ENCODE measurements at places on chromosomes 2 and 18.

DNA sequence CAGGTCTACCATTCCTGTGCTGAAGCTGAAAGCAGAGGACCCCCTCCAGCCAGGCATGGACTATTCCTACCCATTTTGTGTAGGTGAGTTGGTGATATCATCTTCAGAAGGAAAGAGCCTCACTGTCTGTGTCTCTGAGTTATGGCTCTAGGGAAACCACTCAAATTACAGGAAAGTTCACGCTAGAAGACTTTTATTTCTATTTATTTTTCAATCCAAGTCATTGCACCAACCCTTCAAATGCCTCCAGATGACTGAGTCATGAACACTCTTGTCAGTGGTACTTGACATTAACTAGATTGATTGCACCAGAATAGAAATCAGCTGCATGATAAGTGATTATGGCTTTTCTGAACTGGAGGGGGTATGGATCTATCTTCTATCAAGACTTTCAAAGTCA is 338.4 kb downstream of the MBD2 start:
- no peak for DNase-seq

- DNase-seq = no peak
These were observed 281.1 kb upstream of the TRIB2 start for GRCh38 chr2:12435430-12436222.

- no peak for DNase-seq
These were observed 891 bp upstream of the KHK start for GRCh38 chr2:27085673-27086089.

DNA sequence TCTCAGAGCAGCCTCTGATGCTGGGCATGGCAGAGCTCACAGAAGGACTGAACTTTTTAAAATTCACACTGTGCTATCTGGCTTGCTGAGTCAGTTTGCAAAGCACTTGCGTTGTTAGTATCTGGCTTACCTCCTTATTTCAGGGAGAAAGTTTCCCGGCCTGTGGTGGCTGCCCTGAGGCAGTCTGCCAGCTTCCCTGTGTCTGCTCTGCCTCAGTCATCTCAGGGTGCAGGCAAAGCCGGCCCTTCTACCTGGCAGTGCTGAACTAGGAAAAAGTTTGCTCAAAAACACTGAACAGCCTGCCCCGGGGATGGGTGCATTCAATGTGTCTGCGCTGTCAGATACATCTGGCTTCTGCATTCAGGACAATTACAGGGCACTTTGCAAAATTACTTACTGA is 90.2 kb upstream of the UXS1 start:
- no peak for DNase-seq

GRCh38 chr2:174577967-174578589 is 19.5 kb downstream of the WIPF1 start:
- DNase-seq = no peak

- no peak for DNase-seq
These were observed 128.5 kb upstream of the COL3A1 start for GRCh38 chr2:188845692-188846091.

GRCh38 chr2:223915071-223915470 is 30.1 kb downstream of the WDFY1 start:
- DNase-seq = no peak

- no peak for DNase-seq
These were observed 31.8 kb upstream of the VIT start for GRCh38 chr2:36664696-36665076.

- DNase-seq = no peak
These were observed 37.5 kb upstream of the SLC38A11 start for GRCh38 chr2:164992818-164993217.

DNA sequence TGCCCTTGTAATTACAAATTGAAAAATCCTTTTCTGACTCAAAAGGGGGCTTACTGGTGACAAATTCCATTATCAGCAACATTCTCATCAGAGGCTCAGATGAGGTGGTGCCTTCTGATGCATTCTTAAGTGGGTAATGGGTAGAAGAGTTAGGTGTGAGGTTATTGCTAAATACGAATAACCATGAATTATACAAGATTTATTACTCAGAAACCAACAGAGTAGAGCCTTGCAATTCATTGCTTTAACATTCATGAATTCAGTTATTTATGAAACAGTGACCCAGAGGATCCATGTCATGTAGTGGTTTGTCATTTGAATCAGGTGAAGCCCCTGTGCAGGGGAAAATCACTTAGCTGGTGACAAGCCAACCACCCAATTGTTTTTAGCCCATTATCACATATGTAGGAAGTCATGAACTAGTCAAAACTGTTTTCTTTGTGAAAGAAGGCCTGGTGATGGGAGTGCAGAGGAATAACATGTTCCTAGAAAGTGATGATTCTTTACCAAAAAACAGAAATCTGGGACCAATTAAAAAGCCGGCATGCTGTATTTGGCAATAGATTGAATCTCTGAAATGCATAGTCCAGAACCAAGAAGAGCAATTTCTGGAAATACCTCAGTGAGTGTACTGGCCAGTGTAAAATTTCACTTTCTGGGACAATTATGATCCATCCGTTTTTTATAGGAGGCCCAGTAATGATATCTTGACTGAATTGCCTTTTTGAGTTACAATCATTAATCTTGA is 70.2 kb downstream of the CRIM1 start:
- no peak for DNase-seq

DNA sequence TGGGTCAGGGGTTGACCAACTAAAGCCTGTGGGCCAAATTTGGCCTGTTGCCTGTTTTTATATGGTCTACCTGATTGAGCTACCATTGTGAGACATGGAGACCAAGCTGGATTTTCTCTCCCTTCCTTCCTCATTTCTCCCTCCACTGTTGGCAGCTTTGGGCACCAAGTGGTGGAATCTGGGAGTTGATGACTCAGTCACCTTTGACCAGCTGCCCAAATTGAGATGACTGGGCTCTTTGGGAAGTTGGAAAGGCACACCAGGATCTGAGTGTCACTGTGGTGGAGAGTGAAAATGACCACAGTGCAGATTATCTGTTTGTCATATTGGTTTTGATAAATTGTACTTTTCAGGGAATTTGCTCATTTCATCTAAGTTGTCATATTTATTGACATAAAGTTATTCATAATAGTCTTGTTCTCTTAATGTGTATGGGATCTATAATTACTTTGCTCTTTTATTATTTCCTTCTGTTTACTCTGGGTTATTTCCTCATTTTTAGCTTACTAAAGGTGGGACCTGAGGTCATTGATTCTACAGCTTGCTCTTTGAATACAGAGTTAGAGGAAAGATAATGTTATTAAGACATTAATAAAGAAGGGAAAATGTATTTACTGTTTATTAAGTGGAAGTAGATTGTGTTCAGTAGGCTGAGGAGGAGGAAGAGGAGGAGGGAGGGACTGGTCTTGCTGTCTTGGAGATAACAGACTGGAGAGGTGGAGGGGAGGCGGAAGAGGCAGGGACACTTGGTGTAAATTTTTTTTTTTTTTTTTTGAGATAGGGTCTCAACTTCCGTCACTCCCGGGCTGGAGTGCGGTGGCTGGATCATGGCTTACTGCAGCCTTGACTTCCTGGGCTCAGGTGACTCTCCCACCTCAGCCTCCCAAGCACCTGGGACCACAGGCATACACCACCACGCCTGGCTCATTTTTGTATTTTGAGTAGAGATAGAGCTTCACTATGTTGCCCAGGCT is 31.8 kb downstream of the AGFG1 start:
- no peak for DNase-seq

- no peak for DNase-seq
These were observed 20.0 kb upstream of the LANCL1 start for GRCh38 chr2:210496512-210496911.

GRCh38 chr2:182897137-182897536 is 30.7 kb upstream of the FRZB start:
- no peak for DNase-seq

- DNase-seq = no peak
These were observed 133.6 kb downstream of the MBD2 start for GRCh38 chr18:54090856-54091255.

DNA sequence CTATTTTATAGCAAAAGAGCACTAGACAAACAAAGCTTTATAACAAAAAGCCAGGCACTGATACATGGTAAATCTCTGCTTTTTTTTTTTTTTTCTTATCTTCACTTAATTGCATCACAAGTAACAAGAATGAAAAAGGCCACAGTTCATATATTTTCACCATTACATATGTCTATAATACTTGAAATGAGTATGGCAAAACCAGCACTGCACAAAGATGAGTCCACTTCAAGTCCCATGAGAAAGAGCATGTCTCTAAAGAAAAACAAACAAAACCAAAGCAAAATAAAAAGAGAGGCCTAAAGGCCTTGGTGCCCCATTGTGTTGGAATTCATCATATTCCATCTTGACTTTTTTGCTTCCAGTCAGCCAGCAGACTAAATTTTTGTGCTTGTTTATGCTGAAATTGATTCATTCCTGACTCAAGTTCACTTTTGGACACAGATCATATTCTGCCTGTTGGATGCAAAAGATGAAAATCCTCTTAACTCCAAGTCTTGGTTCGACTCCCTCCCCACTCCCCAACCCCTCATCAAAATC is 264.9 kb upstream of the CCDC68 start:
- DNase-seq = no peak

- DNase-seq = no peak
These were observed 54.6 kb upstream of the COBLL1 start for GRCh38 chr2:164896226-164896625.

DNA sequence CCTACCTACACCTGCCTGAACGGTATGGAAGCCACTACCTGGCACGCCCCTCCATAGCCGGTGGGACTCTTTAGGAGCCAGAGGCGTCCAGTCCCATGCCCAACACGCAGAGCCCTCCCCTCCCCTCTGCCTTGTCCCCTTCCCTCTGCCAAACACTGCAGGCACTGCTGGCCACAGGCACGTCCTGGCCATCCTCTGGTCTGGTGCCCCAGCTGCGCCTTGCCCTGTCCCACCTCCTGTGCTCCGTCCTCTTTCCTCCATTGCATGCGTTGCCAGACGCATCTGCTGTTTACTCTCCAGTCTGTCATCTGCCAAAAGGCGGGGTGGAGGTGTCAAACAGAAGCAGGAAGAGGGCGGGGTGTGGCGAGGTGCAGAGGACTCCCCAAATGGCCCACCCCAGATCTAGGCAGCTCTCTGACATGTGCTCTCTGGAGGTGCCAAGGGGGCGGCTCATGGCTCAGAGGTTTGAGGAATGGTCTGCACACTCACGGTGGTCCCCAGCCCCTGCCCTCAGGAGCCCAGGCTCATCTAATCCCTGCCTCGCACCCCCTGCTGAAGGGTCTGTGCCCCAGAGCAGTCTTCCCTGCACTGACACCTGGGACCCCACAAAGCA is 45.1 kb downstream of the HS6ST1 start:
- DNase-seq = peak; percentile 8

- DNase-seq = no peak
These were observed at the start of gene SOX11 for GRCh38 chr2:5691985-5692529. TSS of gene SOX11 (plus strand) at chr2:5692384. CDS start at chr2:5692722, 338 bp downstream.

DNA sequence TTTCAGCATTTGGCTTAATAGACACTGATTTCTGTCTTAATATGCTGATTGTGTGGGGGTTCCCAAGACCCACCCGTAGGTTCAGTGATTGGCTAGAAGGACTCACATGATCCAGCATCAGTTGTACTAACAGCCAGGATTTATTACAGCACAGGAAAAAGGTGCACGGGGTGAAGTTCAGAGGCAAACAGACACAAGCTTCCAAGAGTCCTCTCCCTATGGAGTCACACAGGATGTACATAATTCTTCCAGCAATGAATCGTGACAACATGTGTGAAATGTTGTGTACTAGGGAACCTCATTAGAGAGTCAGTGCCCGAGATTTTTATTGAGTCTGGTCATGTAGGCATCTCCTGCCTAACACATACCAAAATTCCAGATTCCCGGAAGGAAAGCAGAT is 52.8 kb downstream of the GALNT1 start:
- DNase-seq = no peak

DNA sequence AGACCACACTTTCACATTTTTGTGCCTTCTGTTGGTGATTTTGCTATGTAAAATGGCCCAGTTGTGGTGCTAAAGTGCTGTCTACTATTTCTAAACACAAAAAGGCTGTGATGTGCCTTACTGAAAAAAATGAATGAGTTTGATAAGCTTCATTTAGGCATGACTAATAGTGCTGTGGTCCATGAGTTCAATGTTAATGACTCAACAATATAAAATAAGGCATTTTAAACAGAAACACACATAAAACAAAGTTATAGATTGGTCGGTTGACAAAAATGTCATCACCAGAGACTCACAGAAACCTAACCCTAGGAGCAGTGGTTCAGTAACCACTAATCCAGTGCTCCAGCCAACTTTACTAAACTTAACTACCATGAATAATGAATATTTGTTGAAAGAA is 160.0 kb downstream of the DNAH6 start:
- DNase-seq = no peak

GRCh38 chr2:144707736-144708326 is 187.9 kb upstream of the ZEB2 start:
- DNase-seq = no peak

DNA sequence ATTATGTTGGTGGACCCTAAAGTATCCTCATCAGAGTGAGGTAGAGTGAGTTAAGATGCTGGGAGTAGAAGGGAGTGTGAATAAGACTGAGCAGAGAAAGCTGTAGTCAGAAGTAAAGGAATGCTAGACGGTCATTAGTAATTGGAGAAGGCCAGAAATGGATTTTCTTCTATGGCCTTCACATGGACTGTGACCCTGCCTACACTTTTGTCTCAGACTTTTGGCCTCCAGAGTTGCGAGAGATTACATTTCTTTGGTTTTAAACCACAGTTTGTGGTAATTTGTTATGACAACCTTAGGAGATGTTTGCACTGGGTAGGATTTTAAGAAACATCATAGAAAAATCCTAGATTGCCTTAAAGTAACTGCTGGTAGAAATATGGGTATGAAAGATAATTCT is 1267.7 kb upstream of the TMEFF2 start:
- no peak for DNase-seq

DNA sequence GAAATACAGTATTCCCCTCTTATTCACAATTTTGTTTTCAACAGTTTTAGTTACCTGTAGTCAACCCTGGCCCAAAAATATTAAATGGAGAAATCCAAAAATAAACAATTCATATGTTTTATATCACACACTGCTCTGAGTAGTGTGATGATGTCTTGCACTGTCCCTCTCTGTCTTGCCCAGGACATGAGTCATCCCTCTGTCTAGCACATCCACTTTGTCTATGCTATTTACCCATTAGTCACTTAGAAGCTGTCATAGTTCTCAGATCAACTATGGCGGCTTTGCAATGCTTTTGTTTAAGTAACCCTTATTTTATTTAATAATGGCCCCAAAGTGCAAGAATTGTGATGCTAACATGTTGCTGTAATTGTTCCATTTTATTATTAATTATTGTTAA is 380.6 kb upstream of the REG3G start:
- no peak for DNase-seq
